ENCODE measurements at places on chromosomes 1 and 21. TPM values are rescaled to one million over a fixed set of nuclear protein-coding genes. Genes with fewer than 3 reads are reported as not detected.

Gene TEDDM1
- not detected for total RNA-seq

Gene C1orf115
- total RNA-seq: 1.2 TPM

Gene MAP3K7CL
- 6.7 TPM for total RNA-seq

Gene PLXNA2
- 0.65 TPM for total RNA-seq

Gene OR6P1
- not detected for total RNA-seq

Gene TRIM63
- 0.33 TPM for total RNA-seq

Gene IGSF9
- not detected for total RNA-seq

Gene TNNT2
- total RNA-seq: not detected

Gene FCRL4
- not detected for total RNA-seq

Gene FMO5
- 0.53 TPM for total RNA-seq

Gene OR6N1
- not detected for total RNA-seq

Gene TRIM67
- total RNA-seq: not detected

Gene RIMS3
- 6.1 TPM for total RNA-seq

Gene GBP3
- total RNA-seq: 34.4 TPM

GRCh38 chr1:83497563-83497962 lies 501.4 kb downstream of the TTLL7 start:
- no peaks in the 10 kb centered on the region for H3K27me3 ChIP-seq
- H3K27ac ChIP-seq: no peak overlapping the region
- peaks cover 21% of the 10 kb centered on the region for H3K4me1 ChIP-seq
- H3K36me3 ChIP-seq: peaks cover 8% of the 10 kb centered on the region
- no peak overlapping the region for H3K4me3 ChIP-seq
- DNase-seq: no peak

- H3K4me3 ChIP-seq: no peak overlapping the region
- no peak overlapping the region for H3K27ac ChIP-seq
- no peak for DNase-seq
- peaks cover 16% of the 10 kb centered on the region for H3K27me3 ChIP-seq
- H3K4me1 ChIP-seq: peaks cover 16% of the 10 kb centered on the region
Observed at GRCh38 chr1:207313131-207313530, 8.3 kb upstream of the CD55 start.

DNA sequence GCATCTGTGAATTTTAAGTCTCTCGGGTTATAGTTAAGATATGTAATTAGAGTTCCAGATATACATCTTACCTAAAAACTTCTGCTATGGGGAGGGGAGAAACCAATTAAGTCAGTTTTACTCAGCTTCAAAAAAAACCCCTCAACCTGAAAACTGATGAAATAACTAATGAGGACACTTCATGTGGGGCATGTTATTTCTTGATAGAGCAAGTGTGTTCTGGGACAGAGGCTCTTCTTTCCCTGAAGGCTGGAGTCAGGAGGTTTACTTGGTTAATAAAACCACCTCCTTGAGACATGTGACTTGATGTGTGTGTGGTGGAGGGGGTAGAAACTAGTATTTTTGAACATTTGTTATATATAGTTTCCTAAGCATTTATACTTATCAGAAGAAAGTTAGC lies 313.0 kb upstream of the ST6GALNAC5 start:
- H3K4me1 ChIP-seq: no peaks in the 10 kb centered on the region
- H3K27ac ChIP-seq: no peak overlapping the region
- no peak for DNase-seq
- H3K4me3 ChIP-seq: no peak overlapping the region

DNA sequence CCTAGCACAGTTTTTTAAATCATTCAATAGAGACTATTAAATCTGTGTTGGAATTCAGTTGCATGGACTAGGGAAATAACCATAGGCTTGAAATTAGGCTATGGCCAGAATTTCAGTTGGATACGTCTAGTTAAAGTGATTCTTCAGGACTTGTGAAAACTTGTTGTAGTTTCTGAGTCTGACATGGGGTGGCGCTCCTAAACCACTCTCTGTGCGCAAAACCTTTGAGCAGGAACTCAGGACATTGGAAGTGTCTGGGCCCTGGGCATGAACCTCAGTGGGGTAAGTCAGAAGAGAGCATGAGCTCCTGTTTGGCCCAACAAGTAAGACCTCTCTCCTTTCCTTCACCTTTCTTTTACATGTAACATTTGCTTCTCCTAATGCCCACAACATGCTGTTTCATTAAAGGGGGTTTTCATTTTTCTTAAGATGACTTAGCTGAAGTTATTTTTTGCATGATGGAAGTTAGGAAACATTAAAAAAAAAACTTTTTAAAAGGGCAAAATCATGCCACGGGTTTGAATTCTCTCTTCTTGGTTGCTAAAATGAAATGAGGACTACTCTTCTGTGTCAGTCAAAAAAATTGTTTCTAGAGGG lies 17.1 kb upstream of the CCDC190 start:
- no peak overlapping the region for H3K4me3 ChIP-seq
- H3K4me1 ChIP-seq: no peaks in the 10 kb centered on the region
- DNase-seq: peak; percentile 32
- H3K27me3 ChIP-seq: peaks cover 25% of the 10 kb centered on the region
- no peak overlapping the region for H3K27ac ChIP-seq

- H3K4me3 ChIP-seq: no peak overlapping the region
- no peaks in the 10 kb centered on the region for H3K27me3 ChIP-seq
- H3K27ac ChIP-seq: no peak overlapping the region
- no peaks in the 10 kb centered on the region for H3K4me1 ChIP-seq
Observed at GRCh38 chr1:3690282-3691065, 38.2 kb downstream of the TP73 start.

DNA sequence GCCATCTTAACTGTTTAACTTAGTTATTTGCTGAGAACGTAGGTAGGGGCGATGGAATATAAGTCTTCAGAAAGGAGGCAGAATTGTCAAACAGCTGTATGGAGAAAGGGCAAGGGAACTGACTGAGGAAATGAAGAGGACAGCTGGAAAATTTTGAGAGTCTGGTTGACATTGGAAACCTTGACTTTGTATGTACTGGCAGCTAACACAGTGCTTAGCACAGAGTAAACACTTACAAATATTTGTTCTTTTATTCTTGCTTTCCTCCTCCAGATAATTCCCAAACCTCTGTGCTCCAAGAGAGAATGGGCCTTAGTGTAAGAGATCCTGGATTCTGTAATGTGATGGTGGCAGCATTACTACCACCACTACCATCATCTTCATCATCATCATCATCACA lies 91.3 kb downstream of the ZSCAN20 start:
- DNase-seq: no peak
- no peak overlapping the region for H3K27ac ChIP-seq
- no peaks in the 10 kb centered on the region for H3K36me3 ChIP-seq
- H3K4me3 ChIP-seq: no peak overlapping the region
- no peaks in the 10 kb centered on the region for H3K4me1 ChIP-seq

- no peak overlapping the region for H3K27ac ChIP-seq
- H3K27me3 ChIP-seq: no peaks in the 10 kb centered on the region
- H3K36me3 ChIP-seq: no peaks in the 10 kb centered on the region
Observed at GRCh38 chr1:6508154-6508815, 16.8 kb upstream of the PLEKHG5 start.

GRCh38 chr21:41562101-41563000 lies 54.4 kb upstream of the TMPRSS2 start:
- no peaks in the 10 kb centered on the region for H3K36me3 ChIP-seq
- H3K4me3 ChIP-seq: no peak overlapping the region
- H3K27me3 ChIP-seq: peaks cover 11% of the 10 kb centered on the region

DNA sequence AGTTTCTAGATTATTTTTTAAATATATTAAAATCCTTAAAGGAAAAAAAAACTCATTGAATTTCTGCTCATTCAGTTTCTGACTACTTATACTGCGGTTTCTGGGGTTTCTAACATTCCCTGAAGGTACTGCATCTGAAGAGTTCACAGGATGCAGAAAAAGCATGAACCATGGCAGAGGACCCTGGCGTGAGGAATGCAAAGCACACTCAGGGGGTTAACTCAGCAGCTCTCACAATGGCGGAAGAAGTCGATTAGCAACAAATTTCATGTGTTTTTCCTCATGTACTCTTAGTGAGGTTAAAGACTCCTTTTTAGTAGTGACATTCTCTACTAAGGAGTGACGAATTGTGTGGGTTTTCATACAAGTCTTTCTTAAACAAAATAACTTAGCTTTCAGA lies 975.6 kb downstream of the NCAM2 start:
- DNase-seq: no peak
- H3K4me1 ChIP-seq: no peaks in the 10 kb centered on the region
- H3K36me3 ChIP-seq: no peaks in the 10 kb centered on the region
- no peak overlapping the region for H3K27ac ChIP-seq

DNA sequence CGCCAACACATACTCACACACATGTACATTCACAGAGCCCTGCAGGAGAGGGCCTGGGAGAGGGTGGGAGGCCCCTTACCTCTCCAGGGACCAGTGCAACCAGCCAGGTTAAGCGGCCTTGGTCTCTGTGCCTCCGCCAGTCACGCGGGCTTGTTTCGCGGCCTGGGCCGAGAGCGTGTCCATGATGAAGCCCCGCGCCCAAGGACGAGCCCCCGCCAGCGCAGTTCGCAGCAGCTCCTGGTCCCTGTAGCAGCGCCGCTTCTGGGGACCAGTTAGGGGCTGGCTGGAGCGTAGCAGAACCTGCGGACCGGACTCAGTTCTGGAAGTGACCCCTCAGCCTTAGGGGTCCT lies 7.3 kb upstream of the FAM167B start:
- no peaks in the 10 kb centered on the region for H3K27me3 ChIP-seq
- H3K4me1 ChIP-seq: peaks cover 19% of the 10 kb centered on the region
- peak overlapping the region; percentile 78 for H3K4me3 ChIP-seq
- no peak for DNase-seq
- H3K27ac ChIP-seq: no peak overlapping the region
- H3K36me3 ChIP-seq: no peaks in the 10 kb centered on the region

DNA sequence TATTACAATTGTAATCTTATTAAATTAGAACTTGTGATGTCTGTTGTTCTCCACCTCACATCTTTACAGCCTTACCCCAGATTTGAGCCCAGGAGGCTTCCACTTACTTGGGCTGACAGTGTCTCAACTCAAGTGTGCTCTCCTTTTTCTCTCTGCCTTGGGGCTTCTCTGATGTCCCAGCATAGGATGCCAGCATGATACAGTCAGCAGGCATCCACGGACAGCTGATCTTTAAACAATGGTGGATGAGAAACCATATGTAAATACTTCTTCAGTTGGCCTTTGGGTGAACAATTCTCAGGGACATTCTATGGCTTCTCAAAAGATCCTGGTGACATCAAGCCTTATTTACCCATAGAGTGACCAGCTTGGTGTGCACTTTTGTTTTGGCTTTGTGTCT lies 107.6 kb upstream of the GORAB start:
- H3K27ac ChIP-seq: no peak overlapping the region
- DNase-seq: no peak
- H3K27me3 ChIP-seq: peaks cover 3% of the 10 kb centered on the region
